ENCODE measurements at places on chromosomes 4 and X. TPM values are rescaled to one million over a fixed set of nuclear protein-coding genes. Genes with fewer than 3 reads are reported as not detected.
A peak's percentile ranks its signal among the peaks of the same experiment; 100 is the strongest.

DNA sequence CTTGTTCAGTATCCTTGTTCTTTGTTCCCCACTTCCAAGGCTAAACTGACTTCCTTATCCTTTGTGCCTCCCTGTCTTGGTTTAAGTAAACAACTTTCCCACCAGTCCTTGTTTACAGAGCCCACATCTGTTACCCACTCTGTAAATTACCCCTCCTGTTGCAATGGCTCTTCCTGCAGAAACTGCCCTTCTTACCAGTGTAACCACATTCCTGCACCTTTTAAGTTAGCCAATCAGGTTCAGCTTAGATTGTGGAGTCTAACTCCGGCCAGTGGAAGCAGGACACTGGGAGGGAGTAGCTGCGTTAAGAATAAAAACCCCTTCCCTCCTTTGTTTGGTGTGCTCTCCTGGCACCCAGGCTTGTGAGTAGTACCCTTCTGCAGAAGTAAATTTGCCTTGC lies 360.9 kb downstream of the PRDM5 start:
- DNase-seq, result no peak

- no peak for DNase-seq
Observed at GRCh38 chrX:143632625-143633410, 3.1 kb downstream of the SLITRK4 start.

GRCh38 chrX:55014897-55015299 lies 14.7 kb downstream of the APEX2 start:
- no peak for DNase-seq

GRCh38 chrX:20067709-20068561 lies 48.8 kb downstream of the MAP7D2 start:
- peak; percentile 85 for DNase-seq

DNA sequence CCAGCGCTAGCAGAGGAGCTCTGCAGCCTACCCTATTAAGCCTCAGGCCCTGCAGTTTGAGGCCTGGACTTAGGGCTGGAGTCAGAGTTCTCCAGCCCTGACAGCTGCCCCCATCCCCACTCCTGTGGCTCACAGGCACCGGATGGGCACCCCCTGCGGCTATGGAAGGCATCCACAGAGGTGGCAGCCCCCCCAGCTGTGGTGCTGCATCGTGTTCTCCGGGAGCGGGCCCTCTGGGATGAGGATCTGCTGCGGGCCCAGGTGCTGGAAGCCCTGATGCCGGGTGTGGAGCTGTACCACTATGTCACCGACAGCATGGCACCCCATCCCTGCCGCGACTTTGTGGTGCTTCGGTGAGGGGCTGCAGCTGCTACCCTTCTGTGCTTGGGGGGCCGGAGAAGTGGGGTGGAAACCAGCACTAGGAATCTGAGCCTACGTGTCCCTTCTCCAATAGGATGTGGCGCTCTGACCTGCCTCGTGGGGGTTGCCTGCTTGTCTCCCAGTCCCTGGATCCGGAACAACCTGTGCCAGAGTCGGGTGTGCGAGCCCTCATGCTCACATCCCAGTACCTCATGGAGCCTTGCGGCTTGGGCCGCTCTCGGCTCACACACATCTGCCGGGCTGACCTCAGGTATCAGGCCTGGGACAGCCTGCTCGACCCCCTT lies 76.2 kb downstream of the STARD8 start:
- DNase-seq, result no peak

GRCh38 chr4:133694416-133694815 lies 507.2 kb downstream of the PABPC4L start:
- no peak for DNase-seq

GRCh38 chr4:142663828-142664227 lies 182.3 kb downstream of the INPP4B start:
- DNase-seq, result no peak

- no peak for DNase-seq
Observed at GRCh38 chr4:189162888-189163287, 777.8 kb upstream of the FRG1 start.

GRCh38 chrX:37800717-37801116 lies 20.9 kb downstream of the CYBB start:
- no peak for DNase-seq

- DNase-seq, result no peak
Observed at GRCh38 chr4:118846979-118847378, 11.1 kb upstream of the SEC24D start.

DNA sequence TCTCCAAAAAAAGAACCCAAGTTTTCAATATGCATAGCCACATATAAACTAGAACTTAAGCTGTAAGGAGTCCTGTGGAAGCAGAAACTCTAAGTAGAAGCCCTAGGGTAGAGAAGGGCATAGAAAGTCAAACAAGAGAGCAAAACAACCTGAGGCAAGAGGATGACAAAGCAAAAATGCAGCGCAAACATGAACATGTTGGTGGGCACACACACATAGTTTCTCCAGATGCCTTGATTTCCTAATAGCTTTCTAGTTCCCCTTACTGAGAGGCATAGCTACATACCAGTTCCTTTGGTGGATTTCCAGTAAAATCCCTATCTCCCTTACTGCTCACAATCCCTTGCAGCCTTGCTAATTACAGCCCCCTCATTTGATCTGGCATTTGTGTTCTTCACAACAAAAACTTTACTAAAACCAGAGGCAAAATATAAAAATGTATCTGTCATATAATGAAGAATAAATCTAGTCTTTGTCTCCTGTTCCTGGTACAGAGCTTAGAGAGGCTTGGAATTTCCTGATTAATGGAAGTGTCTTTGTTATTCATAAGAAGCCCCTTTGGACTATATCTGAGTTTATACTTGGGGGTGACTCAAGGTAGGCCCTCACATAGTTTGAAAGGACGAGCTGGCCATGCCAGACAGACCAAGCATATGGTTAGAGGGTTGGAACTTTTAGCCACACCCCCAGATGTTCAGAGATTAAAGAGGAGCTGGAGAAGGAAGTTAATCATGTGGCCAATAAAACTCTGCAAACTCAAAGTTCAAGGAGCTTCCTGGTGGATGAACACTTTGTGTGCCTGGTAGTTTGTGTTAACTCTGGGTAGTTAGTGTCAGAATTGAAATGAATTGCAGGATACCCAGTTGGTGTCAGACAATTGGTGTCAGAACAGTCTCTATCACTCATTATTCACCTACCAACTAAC lies 52.7 kb upstream of the ZCCHC13 start:
- DNase-seq, result no peak

- DNase-seq, result no peak
Observed at GRCh38 chr4:52622564-52622963, 36.5 kb downstream of the USP46 start.

DNA sequence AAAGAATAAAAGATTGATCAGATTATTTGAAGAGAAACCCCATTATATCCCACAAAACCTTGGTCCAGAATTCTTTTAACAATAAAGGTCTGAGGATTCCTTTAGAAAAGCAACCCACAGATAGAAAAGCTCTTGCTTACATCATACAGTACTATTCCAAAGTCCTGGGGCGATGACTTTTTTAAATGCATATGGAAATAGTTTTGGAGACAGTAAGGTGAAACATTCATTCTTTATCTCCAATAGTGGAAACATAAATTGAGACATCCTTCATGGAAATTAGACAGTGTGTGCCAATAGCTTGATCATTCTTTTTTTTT lies 85.7 kb upstream of the UCP1 start:
- DNase-seq, result no peak

GRCh38 chr4:82559735-82560120 lies 2.1 kb downstream of the TMEM150C start:
- DNase-seq, result no peak

The PLAC8 gene
- total RNA-seq, result 1.2 TPM

The PPEF2 gene
- total RNA-seq, result not detected

The CDKL5 gene
- 10.7 TPM for total RNA-seq

The NAP1L2 gene
- 10.7 TPM for total RNA-seq

The SPOCK3 gene
- total RNA-seq, result not detected

The GUCY1B1 gene
- 17.0 TPM for total RNA-seq

All from cardiac septum (tissue), 1 donor.